ENCODE measurements at places on chromosomes 3 and 15.

DNA sequence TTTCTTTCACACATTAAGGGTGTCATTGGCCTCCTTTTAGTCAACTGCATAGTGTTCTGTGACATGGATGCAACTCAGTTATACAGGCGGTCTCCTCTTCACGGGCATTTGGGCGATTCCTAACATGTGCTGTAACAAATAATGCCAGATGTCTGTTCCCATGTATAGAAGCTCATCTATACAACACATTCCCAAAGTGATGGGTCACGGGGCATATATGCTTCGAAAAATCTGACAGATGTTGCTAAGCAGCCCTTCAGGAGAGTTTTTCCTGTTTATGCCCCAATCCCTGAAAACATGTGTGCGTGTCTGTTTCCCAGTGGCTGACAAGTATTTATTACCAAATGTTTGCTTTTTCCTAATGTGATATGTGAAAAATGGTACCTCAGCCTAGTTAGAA, 25.8 kb downstream of the LRRK1 start:
- no peak for DNase-seq

- no peak for DNase-seq
Measured at GRCh38 chr3:147838652-147839051, 429.5 kb downstream of the ZIC1 start.

- no peak for DNase-seq
Measured at GRCh38 chr15:74802862-74803447, 9.7 kb upstream of the LMAN1L start.

GRCh38 chr15:74950078-74950908, 6.3 kb downstream of the RPP25 start:
- peak; percentile 75 for DNase-seq

- DNase-seq: no peak
Measured at GRCh38 chr3:159789742-159790635, 198.6 kb upstream of the IL12A start.

- no peak for DNase-seq
Measured at GRCh38 chr3:183151821-183152351, 10.6 kb downstream of the LAMP3 start.

GRCh38 chr3:108951820-108952501, 1.7 kb downstream of the GUCA1C start:
- DNase-seq: no peak

DNA sequence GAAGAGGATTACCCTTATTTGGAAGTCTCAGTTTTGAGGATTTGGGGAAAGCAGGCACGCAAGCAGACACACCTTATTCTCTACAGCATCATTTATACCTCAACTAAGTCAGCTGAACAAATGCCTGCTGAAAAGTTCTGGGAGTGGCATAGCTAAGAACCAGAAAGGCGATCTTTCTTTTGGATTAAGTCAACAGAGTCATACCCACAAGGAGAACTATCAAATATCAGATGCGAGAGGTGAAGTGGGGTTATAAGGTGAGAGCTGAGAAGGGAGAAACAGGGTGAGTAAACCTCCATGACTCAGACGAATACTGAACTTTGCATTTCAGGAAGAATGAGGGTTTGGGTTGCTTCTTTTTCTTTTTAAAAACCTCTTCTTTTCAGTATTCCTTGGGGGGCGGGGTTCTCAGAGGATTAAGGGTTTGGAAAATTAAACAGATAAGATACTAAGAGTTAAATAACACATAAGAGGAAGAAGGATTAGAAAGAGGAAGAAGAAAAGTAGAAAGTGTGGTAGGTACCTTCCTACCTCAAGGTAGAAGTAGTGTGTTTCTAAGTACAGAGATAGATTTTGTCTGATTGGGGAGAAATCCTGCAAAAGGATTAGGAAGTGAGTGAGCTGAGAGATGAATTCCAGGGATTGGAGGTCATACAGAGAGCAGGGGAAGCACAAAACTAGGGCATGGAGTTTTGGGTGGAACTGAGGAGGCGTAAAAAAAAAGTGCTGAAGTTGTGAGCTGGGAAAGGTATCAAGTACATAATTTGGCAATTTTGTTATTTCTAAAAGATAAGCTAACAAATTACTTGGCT, 41.3 kb upstream of the ICE2 start:
- DNase-seq: no peak

- no peak for DNase-seq
Measured at GRCh38 chr3:31096661-31097395, 202.4 kb upstream of the GADL1 start.

DNA sequence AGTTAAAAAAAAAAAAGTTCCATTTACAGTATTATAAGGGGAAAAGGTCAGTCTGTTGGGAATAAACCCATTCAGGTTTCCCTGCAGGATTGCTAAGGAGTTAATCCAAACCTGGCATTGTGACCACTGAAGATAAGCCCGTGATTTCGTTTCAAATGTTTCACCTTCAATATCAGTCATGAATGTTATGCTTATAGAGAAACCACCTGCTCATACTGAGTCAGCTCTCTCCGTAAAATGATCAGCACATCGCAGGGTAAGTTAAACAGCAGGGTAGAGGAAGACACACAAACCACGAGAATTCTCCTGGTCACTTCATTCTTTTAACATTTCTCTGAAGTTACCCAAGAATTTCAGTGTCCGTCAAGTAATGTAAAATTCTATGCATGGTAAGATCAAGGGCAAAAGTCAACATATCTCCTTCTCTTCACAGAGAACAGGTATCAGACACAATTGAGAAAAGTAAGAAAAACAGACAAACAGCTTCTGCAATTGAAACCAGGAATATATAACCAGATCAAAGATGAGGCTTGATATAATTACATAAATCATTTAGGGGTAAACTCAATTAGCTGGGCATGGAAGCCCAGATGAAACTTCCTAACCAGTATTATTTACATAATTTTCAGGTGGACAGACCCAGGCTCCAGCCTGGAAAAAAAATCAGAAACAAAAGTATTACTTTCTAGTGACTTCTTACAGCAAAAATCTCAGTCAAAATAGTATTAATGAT, 67.6 kb upstream of the ARHGEF3 start:
- no peak for DNase-seq

DNA sequence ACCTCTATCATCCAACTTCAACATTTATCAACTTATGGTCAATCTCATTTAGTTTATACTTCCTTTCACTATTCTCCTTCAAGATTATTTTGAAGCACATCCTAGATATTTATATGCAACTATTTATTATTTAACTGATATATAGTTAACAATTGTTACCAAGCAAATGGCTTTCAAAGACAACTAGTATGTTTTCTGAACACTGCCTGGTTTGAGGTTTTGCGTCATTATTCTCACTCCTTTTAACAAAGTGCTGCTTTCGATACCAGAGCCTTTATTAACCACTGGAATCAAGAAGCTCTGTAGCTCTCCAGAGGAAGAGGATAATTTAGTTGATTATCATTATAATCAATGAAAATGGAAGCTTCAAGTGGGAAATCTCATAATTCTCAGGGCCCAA, 19.6 kb downstream of the ZIC1 start:
- DNase-seq: no peak

DNA sequence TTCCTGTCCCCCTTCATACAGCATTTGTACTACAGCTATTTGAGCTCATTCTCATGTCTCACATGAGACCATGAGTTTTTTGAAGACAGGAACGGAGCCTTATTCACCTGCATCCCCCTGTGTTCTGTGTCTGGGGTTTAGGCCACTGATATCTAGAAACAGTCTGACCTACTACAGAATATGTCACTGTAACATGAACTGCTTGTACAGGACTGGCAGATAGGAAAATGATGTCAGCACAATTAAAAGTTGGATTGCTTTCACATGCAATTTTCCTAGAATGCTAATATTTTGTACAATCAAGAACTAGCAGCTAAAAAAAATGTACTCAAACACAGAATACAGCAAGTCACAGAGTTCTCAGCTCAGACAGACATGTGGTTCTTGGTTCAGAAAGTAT, 90.8 kb upstream of the FGF12 start:
- DNase-seq: no peak

DNA sequence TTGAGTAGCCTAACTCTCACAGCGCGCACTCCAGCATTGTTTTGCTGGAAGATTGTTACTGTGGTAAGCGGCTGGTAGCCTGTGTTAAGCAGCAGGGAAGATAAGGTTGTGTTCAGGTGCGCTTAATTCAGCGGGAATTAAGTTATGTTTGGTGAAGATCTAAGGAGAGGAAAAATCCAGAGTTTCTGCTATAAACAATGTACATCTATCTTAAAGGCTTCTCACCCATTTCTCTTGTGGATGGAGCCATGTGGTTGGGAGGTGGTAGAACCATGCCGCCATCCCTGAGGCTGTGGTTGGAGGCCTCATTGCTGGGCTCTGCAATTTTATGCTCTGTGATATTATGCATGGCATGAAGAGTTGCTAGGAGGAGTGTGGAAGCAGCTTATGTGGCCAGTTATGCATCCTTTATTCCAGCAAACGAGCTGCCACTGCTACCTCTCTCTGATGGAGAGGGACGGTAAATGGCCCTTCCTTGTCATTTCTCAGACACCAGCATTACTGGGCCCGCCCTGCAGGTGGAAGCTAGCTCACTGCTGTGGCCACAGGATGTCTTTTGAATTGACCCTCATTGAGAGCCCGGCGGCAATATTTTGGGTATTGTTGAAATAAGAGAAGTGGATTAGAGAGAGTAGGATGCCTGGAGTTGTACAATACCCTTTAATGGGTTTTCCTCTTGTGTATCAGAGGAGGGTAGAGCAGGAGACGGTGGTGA, 1.3 kb downstream of the MINAR1 start:
- DNase-seq: no peak

DNA sequence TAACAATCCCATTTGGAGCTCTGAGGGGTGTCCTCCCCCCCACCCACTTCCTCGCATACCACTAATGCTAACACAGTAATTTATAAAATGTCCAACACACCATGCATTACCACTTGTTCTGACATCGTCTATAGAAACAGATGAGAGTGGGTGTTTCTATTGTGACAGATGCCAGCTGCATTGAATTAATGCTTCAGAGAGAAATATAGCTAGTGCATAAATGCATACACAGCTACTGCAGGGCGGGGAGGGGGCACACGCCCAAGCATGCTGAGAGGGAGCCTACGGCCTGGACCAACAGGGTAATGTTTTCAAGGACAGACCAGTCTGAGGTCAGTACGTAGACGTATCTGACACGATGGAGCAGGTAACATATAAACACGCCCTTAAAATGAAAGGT, 106.0 kb upstream of the FEZF2 start:
- no peak for DNase-seq

GRCh38 chr15:93291380-93291779, 202.4 kb upstream of the RGMA start:
- no peak for DNase-seq

DNA sequence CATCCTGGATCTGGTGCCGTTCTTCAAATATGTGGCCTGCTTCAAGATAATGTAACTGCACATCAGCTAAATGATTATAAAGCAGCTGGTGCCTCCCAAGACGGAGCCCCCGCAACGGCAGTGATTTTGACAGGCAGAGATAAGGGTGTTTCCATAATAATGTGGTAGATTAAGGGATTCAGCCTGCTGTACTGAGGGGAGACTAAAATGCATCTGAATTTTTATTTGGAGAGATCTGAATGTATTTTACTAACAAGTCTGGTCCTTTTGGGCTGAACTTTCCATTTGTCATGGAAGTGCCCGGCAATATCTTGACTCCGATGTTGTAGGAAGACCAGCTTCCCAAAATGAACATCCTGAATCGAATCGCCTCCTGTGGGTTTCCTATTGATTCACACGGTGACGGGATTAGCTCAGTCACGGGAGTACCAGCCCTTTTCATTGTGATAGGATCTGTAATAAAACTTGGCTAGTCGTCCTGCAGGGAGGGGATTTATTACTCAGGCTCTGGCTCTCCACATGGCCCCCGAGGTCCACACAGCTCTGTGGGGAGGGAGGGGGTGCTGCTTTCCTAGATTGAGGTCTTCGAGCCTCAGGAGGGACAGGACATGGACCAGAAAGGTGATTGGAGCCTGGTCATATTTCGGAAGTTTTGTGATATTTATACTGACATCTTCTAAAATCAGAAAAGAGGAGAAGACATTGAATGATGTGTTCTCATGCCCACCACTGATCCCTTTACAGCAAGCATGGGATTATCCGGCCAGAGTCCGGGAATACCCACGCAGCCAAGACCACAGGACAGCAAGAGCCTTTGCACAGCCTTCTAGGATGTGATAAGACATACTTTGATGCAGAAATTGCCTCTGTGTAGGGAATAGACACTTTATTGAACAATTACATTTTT, 2.5 kb upstream of the PCSK6 start:
- no peak for DNase-seq

DNA sequence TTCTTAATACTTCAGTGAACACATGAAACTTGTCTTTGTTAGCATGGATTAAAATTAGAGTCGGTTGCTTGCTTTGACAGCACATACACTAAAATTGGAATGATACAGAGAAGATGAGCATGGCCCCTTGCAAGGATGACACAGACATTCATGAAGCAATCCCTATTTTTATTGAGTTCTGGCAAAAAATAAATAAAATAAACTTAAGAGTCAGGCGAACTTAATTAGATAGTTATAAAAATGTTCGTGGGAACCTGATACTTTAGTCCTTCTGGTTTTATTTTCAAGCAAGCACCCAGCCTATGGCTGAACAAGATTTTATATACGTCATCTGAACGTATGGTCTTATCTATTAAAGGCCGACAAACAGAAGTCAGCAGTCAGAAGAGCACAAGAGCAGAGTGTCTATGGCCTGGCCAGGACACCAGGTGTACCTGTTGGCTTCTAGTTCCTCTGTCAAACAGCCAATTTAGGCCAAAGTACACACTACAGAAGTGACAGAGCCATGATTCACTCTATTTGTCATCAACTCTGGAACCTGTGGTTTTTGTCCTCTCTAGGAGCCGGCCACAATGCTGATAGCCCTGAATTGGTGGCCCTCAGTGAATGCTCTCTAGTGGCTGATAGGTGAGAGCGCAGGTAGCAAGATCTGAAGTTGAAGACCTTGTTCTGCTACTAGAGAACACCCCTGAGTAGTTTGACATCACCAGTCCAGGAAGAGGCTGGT, 64.3 kb downstream of the LEO1 start:
- no peak for DNase-seq

GRCh38 chr15:86089422-86089821, 9.8 kb downstream of the AGBL1 start:
- DNase-seq: no peak

- DNase-seq: no peak
Measured at GRCh38 chr3:107881509-107881908, 209.3 kb downstream of the CD47 start.

- DNase-seq: no peak
Measured at GRCh38 chr3:47594792-47595191, 16.1 kb upstream of the CSPG5 start.

DNA sequence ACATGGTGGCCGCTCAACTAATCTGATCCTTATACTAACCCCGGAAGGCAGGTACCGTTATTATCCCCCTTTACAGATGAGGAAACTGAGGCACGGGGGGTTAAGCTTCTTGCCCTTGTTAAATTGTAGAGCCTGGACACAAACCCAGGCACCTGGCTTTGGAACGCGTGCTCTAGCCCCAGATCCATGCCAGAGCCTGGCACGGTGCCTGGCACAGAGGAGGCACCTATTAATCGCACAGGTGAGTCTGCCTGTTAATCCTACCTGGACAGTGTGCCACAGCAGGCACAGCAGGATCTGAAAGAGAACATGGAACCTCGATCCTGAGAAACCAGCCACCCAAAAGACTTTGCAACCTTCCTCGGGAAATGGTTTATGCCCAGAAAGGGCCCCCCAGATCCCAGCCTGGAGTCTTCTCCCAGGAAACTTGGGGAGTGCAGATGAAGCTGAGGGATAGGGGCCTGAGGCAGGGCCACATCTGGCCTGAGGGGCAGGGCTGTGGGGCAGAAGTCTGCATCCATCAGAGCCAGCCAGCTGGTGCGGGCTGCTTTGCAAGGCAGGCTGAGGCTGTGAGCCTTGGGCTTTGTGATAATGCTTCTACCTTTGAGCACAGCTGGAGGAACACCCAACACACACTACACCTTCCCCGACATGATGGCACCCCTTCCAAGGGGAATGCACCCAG, 55.3 kb upstream of the SLC6A1 start:
- no peak for DNase-seq

GRCh38 chr3:169694117-169694516, 30.6 kb upstream of the MECOM start:
- no peak for DNase-seq

Data from hindlimb muscle (tissue), 1 donor.